ENCODE measurements at places on chromosomes 13 and 19.

- no peak for DNase-seq
Measured at GRCh38 chr19:7328647-7329046, 20.1 kb upstream of the ARHGEF18 start.

DNA sequence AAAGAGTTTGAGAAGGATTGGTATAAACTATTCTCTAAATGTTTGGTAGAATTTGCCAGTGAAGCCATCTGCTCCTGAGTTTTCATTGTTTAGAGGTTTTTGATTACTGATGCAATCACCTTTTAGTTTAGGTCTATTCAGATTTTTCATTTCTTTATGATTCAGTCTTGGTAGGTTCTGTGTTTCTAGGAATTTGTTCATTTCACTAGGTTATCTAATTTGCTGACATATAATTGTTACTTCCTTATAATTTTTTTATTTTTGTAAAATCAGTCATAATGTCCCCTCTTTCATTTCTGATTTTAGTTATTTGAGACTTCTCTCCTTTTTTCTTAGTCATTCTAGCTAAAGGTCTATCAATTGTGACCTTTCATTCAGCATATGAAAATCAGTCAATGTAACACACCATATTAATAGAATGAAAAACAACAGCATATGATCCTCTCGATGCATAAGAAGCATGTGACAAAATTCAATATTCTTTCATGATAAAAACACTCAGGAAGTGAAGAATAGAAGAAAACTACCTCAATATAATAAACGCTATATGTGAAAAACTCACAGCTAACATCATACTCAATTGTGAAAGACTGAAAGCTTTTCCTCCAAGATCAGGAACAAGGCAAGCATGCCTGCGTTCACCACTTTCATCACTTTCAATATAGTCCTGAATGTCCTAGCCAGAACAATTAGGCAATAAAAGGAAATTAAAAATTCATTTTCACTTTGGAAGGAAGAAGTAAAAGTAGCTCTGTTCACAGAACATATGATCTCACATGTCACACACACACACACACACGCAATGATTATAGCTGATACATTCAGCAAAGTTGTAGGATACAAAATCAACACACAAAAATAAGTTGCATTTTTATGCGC, 149.1 kb downstream of the COG6 start:
- no peak for DNase-seq

DNA sequence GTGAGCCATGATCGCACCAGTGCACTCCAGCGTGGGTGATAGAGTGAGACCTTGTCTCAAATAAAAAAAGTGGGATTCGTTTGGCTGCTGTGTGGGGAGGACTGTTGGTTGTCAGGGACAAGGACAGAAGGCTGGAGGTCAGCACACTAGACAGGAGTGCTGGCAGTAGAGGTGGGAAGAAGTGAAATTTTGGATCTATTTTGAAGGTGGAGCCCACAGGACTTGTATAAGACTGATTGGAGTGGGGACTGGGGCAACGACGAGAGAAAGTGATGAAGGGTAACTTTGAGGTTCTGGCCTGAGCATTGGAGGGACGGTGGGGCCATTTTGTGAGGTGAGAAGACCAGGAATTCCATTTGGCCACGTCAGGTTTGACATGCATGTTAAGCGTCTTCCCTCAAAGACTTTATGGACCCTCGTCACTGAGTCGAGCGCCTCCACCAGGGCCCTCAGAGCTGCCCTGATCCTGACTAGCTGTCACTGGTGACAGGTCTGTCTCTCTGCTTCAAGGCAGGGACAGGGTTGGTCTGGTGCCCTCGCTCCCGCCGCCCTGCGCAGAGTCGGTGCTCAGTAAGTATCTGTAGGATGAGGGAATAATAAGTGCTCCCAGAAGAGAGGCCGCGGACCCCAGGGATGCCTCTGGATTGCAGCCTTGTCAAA, 673 bp downstream of the CTU1 start:
- no peak for DNase-seq

- DNase-seq = no peak
Measured at GRCh38 chr13:34469196-34469986, 472.7 kb upstream of the NBEA start.

- DNase-seq = no peak
Measured at GRCh38 chr13:24491845-24492244, 20.7 kb downstream of the PARP4 start.

- DNase-seq = no peak
Measured at GRCh38 chr19:15722956-15723355, 4.9 kb upstream of the OR10H2 start.

GRCh38 chr19:53812335-53812734, 11.8 kb downstream of the NLRP12 start:
- no peak for DNase-seq

- no peak for DNase-seq
Measured at GRCh38 chr19:38148337-38148736, 75.7 kb downstream of the DPF1 start.

DNA sequence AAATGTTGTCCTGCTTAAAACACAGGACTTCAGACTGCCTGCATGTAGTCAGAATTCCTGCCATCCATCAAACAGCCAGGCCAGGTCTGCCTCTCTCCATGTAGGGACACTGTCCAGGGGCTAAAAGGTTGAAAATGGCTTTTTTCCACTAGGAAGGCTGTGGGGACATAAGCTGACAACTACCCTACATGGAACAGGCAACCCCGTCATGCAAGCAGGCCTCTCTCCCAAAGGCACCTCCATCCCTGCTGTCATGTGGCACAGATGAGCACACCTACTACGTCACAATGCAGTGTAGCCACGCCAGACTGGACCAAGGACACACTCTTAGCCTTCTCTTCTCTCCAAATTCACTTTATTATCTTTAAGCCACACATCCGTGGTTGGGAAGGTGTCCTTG, 40.8 kb downstream of the LATS2 start:
- DNase-seq = no peak

- DNase-seq = no peak
Measured at GRCh38 chr13:25372284-25373081, 709 bp downstream of the ATP8A2 start.

- no peak for DNase-seq
Measured at GRCh38 chr19:33950091-33950750, 153.6 kb downstream of the KCTD15 start.

GRCh38 chr13:26760832-26761582, 421 bp upstream of the GPR12 start:
- DNase-seq = no peak

DNA sequence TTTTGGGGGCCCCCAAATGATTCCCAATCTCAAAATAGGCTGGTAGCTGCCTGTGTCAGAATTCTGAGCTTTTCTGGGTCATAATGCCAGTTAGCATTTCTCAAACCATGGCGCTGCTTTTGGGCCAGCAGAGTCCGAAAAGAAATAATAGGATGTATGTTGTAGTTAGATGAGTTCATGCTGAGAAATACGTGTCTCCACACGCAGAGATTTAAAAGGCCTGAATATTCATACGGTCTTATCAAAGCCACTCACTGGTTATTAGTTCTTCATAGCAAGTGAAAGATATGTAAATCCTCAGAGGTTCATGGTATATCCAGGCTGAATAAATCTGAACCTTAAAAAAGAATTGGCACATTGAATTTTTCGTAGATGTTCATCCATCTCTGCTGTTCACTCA, 124.5 kb downstream of the SHISA2 start:
- no peak for DNase-seq

GRCh38 chr13:23440821-23441618, 7.5 kb upstream of the SACS start:
- DNase-seq = no peak

GRCh38 chr13:111215081-111216047, 100.3 kb downstream of the ARHGEF7 start:
- DNase-seq = no peak

GRCh38 chr13:51784097-51784496, 19.9 kb downstream of the DHRS12 start:
- DNase-seq = no peak

- no peak for DNase-seq
Measured at GRCh38 chr19:7007859-7008258, 13.4 kb downstream of the MBD3L2B start.

DNA sequence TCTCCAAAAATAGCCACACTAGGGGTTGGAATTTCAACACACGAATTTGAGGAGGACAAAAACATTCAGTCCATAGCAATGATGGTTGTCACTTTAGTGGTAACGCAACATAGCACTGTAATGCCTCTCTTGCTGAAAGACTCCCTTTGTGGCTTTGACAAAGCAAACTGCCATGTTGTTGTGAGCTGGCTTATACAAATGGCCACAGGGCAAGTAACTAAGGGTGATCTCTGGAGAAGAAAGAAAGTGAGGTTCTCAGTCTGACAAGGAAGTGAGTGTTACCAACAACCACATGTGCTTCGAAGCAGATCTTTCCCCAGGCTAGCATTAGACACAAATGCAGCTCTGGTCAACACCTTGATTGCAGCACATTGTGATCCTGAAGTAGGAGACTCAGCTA, 79.1 kb upstream of the PCDH17 start:
- no peak for DNase-seq
